Vagina (tissue), 2 donors: ENCODE measurements at places on chromosomes 7 and 10.

DNA sequence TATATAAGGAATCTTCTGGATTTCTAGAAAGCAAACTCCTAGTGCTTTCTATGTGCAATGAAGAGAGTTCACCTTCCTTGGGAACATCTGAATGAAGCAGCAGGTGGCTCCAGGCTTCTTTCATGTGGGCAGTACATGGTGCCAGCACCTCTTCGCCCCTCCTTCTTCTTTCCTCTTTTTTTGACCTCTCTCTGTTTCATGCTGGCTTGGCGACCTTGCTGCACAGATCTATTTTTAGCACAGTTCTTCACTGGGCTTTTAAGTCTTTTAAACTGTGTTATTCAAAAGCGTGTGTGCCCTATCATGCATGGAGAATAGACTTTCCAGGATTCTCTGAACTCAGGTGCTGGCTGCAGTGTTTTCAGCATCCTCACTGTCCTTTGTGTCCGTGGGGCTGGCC lies 400.3 kb upstream of the PRKCQ start:
- no peak for DNase-seq
- no peaks in the 10 kb centered on the region for H3K27me3 ChIP-seq
- H3K4me1 ChIP-seq = no peaks in the 10 kb centered on the region

DNA sequence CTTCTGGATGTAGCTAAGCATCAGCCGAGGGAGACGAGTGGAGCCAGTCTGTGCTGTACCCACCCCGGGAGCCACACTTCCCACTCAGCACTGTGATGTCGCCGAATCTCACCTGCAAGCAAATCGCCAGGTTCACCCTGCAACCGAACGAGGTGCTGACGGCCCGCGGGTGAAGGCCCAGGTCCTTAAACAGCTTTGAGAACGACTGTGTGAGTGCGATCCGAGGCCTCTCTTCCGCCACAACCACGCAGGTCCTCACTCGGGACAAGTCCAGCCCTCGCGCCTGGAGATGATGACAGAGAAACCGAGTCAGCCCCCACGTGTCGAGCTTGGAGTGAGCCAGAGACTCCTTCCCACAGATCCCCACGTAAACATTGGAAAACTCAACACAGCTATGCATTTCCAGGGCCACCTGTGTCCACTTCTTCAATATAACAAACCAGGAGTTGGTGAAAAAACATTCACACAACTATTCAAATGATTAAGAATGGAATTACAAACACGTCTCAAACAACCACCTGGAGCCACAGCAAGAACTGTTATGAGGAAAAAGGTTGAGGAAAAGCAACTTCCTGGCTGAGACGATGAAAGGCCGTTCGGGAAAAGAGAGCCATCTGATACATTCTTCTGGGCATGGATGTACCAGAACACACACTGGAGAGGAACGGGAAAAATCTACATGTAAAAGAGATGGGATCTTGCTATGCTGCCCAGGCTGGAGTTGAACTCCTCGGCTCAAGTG lies 191.8 kb downstream of the ZMYND11 start:
- peak; percentile 37 for DNase-seq
- H3K27me3 ChIP-seq = no peaks in the 10 kb centered on the region
- H3K36me3 ChIP-seq = peaks cover 13% of the 10 kb centered on the region
- H3K27ac ChIP-seq = no peak overlapping the region

- H3K27ac ChIP-seq = peak overlapping the region; percentile 36
- no peak for DNase-seq
- H3K4me1 ChIP-seq = peaks cover 49% of the 10 kb centered on the region
- no peaks in the 10 kb centered on the region for H3K27me3 ChIP-seq
- no peak overlapping the region for H3K4me3 ChIP-seq
Observed at GRCh38 chr7:42096681-42097561, 140.1 kb downstream of the GLI3 start.

GRCh38 chr10:1630304-1630703 lies 107.0 kb downstream of the ADARB2 start:
- H3K27me3 ChIP-seq = no peaks in the 10 kb centered on the region
- peak; percentile 52 for DNase-seq

GRCh38 chr10:31549896-31550295 lies 230.9 kb downstream of the ZEB1 start:
- no peak overlapping the region for H3K27ac ChIP-seq
- no peaks in the 10 kb centered on the region for H3K36me3 ChIP-seq
- no peaks in the 10 kb centered on the region for H3K27me3 ChIP-seq
- no peaks in the 10 kb centered on the region for H3K4me1 ChIP-seq
- DNase-seq = no peak
- H3K4me3 ChIP-seq = no peak overlapping the region

GRCh38 chr7:106054156-106054910 lies 57.8 kb downstream of the SYPL1 start:
- H3K27me3 ChIP-seq = no peaks in the 10 kb centered on the region
- H3K36me3 ChIP-seq = no peaks in the 10 kb centered on the region
- DNase-seq = no peak
- H3K4me3 ChIP-seq = no peak overlapping the region
- H3K27ac ChIP-seq = no peak overlapping the region

DNA sequence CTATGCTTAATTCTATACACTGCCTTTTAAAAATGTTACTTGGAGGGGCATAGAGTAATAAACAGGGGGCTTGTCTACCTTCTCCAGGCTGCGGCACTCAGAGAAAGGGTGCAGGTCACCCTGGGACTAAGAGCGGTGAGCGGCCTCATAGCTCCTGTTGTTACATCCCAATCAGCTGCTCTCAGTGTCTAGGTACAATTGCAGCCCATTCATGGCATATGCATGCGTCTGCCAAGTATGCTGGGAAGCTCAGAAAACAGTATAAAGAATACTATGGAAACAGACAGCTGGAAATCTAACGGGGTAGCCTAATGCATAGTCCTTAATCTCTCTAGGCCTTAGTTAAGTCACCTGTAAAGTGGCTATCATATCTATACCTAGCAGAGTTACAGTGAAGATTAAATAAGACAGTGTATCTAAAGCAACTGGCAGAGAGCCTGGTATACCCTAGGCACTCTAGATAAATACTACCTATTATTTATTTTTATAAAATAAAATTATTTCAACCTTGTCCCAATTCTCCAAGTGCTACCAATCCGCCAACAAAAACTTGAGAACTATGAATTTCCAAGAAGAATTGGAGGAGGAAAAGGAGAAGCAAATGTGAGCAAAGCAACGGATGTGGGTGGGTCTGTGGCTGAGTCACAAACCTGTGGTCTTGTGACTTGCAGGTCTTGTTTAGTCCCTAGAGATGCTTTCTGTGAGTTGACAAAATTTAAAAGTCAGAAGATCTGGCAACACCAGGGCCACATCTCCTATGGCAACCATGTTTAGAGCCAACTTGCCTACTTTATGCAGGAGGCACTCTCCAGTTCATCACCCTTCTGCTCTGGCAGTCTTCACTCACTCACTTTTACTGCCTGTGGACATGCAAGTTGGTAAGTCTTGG lies 183.0 kb downstream of the RAPGEF5 start:
- H3K27me3 ChIP-seq = no peaks in the 10 kb centered on the region
- H3K4me1 ChIP-seq = peaks cover 7% of the 10 kb centered on the region
- H3K36me3 ChIP-seq = no peaks in the 10 kb centered on the region
- H3K27ac ChIP-seq = peak overlapping the region; percentile 28
- no peak overlapping the region for H3K4me3 ChIP-seq
- DNase-seq = no peak

DNA sequence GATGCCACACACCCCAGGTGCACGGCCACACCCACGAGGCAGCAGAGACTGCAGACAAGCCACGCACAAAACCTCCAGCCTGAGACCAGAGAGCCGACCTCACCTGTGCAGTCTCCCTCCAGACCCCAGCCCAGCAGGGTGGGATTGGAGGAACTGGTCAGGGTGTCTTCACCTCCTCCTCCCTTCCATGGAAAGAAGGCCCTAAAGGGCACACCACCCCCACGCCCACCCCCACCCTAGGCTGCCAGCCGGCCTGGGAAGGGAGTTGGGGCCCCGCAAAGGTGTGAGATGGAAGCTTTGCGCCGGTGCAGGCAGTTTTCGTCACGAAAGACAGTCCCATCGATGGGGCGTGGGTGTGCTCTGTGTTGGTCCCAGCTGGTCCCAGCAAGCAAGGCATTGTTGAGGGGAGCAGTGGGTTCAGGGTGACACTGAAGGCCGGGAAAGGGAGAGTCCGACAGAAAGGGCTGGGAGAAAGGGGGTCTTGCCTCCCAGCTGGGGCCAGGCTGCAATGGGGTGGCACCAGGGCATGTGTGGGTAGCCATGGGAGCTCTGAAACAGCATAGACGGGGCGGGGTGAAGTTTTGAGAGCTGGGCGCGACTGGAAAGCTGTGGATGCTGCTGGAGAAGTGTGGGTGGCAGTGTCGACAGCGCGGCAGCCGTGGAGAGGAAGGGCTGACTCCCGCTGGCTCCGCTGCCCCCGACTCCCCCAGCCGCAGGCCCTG lies 349.2 kb downstream of the GLRX3 start:
- no peak overlapping the region for H3K4me3 ChIP-seq
- no peak overlapping the region for H3K27ac ChIP-seq
- H3K36me3 ChIP-seq = no peaks in the 10 kb centered on the region
- no peaks in the 10 kb centered on the region for H3K4me1 ChIP-seq
- H3K27me3 ChIP-seq = no peaks in the 10 kb centered on the region
- no peak for DNase-seq

DNA sequence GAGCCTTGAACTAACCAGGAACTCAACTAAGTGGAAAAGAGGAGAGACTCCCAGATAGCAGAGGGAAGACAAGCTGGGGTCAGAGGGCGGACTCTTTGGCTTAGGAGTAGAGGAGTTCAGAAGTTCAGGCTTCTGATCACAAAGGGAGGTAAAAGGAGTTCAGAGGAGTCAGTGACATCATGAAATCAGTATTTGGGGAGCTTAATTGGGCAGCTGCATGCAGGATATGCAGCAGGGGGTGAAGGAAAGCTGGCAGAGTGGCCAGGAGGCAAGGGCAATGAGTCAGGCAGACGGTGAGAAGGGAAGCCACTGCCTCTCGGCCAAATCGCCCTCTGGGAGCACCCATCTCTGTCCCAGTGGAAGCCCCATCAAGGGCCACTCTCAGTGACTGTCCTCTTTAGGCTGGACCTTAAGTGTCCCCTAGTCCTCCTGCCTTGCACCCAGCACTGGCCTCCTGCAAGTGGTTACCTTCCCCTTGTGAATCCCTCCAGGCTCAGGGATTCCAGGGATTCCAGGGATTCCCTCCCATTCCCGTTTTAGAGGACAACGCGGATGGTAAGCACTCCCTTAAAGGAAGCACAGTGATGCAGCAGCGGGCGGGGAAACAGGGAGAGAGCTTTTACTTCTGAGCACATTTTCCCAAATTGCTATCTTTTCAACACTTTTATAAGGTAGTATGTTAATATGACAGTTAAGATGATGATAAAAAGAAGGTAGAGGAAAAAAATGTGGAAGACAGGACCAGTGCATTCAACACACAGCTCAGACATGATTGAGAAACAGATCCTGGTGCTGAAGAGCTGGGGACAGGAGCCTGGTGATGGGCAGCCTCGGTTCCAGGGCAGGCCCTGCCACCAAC lies 72.6 kb downstream of the KCNMA1 start:
- no peaks in the 10 kb centered on the region for H3K4me1 ChIP-seq
- no peaks in the 10 kb centered on the region for H3K27me3 ChIP-seq
- H3K27ac ChIP-seq = no peak overlapping the region
- no peak overlapping the region for H3K4me3 ChIP-seq
- DNase-seq = no peak

DNA sequence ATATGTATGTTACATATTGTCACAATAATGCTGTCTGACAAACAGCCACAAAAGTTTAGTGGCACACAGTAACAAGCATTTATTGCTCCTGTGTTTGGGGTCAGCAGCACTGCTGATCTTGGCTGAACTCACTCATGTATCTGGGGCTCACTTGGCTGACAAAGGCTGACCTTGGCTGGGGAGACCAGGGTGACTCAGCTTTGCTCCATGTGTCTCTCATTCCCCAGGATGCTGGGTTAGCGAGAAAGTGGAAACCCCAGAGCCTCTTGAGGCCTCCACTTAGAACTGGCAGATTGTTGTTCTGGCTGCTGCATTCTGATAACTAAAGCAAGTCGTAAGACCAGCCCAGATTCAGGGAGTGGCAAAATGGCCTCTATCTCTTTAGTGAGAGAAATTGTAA lies 217.3 kb upstream of the HABP2 start:
- H3K27me3 ChIP-seq = no peaks in the 10 kb centered on the region
- H3K27ac ChIP-seq = no peak overlapping the region
- H3K4me1 ChIP-seq = no peaks in the 10 kb centered on the region
- H3K36me3 ChIP-seq = no peaks in the 10 kb centered on the region
- no peak for DNase-seq

DNA sequence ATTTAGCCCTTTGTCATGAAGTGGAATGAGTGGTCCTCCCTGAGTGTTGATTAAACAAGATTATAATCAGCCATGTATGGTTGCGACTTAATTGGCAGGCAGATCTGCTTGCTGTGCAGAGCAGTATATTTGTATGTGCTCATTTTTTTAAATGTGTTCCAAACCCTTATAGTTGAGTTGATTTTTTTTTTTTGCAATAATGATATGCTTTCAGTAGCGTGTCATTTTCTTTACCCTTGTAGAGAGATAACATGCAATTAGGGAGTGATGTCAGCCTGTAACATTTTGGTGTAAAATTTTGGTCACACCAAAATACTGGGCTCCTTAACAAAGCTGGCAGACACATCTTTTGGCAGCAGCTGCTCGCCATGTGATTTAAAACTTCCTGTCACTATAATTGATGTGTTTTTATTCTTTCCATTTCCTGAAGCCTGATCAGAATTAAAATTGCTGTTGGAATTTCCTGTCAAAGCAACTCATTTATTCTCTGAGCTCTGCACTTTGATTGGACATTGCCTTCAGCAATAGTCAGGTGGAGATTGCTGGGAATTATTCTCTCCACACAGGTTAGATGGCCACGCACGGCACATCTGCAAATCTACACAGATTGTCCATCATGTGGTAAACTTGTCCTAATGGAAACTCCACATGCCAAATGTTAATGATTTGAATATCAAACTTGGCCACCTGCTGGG lies 125.3 kb downstream of the DYNC1I1 start:
- H3K27ac ChIP-seq = no peak overlapping the region
- no peak for DNase-seq
- no peaks in the 10 kb centered on the region for H3K36me3 ChIP-seq
- H3K27me3 ChIP-seq = no peaks in the 10 kb centered on the region
- H3K4me3 ChIP-seq = no peak overlapping the region

GRCh38 chr10:125159932-125160855 lies at the start of gene CTBP2:
Gene CTBP2, minus strand, starts transcription at chr10:125160563.
- peaks cover 41% of the 10 kb centered on the region for H3K4me1 ChIP-seq
- H3K36me3 ChIP-seq = no peaks in the 10 kb centered on the region

DNA sequence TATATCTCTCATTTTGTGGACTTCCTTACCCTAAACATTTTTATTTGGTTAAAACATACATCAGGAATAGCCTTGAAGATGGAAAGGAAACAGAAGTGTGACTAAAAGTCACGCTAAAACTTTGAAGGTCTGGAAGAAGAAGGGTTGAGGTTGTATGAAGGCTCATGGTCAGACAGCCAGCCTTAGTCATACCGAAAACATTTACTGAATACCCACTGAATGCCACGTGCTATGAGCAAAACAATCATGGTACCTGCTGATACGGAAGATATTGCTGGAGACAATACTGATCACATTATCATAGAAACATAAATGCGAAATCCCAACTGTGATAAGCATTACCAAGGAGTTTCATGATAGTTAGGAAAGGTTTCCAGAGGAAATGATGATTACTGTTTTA lies 64.0 kb downstream of the PDZD8 start:
- no peak for DNase-seq
- H3K36me3 ChIP-seq = no peaks in the 10 kb centered on the region
- no peaks in the 10 kb centered on the region for H3K27me3 ChIP-seq
- no peak overlapping the region for H3K27ac ChIP-seq
